Cortex of kidney (tissue), 1 donor: ENCODE measurements at places on chromosomes 1 and 21.

- no peak for DNase-seq
These were observed 177.2 kb downstream of the SMYD3 start for GRCh38 chr1:246329900-246330299.

DNA sequence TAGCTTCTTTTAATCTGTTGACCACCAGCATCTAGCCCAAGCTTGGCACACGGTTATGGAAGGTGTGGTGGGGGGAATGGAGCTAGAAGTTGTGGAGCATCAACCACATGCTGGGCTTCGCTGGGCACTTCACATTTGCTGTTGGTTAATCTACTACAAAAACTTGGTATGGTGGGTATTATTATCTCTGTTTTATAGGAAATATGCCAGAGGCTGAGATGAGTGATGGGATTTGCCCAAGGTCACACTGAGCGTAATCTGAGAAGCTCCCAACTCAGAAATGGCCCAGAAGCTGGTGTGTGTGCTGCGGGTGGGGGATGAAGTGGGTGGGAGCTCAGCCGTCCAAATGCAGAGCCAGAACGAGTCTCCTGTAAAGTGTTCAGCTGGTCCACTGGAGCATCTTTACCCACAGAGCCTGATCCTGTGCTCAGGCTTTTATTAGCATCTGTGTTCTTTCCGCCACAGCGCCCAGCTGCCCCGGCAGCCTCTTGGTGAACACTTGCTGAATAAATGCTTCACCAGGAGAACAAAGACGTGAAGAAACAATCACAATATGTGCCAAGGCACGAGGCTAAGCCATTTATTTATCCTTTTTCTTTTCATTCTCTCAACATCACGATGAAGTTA lies 98.6 kb upstream of the JUN start:
- no peak for DNase-seq

- DNase-seq: no peak
These were observed 136.2 kb downstream of the ZBTB18 start for GRCh38 chr1:244187310-244187709.

DNA sequence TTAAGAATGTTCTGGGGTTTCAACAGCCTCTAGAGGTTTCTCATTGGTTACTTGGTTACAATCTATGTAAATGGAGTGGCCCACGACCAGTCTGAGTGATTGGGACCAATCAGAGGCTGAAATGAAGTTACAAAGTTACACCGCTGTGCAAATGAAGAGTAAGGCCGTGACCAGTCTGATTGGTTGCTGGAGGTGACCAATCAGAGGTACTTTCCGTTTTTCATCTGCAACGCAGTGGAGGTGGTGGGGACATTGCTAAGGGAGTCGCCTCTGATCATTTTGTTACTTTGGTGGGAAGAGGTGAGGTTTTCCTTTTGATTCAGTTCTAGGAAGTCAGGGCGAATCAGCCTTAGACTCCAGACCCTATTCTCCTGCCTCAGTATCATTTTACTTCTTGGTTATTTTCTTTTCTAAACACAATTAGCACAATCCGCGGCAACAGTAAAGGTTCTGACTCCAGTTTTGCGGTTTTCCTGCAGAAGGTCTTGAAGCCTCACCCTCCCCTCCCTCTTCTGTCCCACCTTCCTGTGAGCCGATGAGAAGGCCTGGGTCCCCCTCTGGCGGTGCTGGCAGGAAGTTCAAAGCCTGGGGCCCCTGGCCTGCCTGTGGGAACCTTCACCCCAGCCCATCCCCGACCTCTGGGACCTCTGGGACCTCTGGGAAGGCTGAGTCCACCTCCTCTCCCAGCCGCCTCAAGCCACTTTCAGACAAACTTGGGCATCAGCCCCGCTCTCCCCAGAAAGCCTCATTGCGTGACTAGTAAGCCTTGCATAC lies 38.7 kb upstream of the TTC34 start:
- no peak for DNase-seq

DNA sequence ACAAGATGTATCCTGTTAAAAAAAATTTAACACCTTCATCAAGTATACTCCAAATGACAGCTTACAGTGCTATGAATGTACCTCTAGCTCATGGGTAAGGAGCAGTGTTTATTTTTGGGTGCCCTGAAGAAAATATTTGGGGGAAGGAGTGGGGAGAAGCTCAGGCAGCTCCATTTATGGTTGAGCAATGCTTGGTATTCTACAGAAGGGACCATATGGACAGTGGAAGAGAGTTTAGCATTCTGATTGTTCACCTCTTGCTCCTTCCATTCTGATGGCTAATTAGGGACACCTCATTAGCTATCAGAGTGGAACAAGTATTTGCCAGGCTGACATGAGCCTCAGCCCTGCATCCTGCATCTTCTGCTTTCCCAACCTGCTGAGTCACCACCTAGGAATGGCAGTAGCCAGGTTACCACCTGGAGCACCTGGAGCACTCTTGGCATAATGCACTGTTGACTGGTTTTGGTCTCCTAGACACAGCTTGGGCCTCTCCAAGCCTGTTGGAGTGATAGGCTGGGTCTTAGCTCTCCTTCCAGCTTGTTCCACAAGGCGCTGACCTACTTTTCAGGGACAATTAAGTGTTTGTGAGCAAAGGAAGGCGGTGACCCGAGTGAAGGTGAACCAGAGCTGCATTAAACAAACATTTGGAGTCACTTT lies 62.0 kb upstream of the MACF1 start:
- no peak for DNase-seq

- DNase-seq: no peak
These were observed 547.2 kb upstream of the NCAM2 start for GRCh38 chr21:20451046-20451445.

GRCh38 chr1:106290805-106291501 lies 765.5 kb upstream of the PRMT6 start:
- no peak for DNase-seq

DNA sequence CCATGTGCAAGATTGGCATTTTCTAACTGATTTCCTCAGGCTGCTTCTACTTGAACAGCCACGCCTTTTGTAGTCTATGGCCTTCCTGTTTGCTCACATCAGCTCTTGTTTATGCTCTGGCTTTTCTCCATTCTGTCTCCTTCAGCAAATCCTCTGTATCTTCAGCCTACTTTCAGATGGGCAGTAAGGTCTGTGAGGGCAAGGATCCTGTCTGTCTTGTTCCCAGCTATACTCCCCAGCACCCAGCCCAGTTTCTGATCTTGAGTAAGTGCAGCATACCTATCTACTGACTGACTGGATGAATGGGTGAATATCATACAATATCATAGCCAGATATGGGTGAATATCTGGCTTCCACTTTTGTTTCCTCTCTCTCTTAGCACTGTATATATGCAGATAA lies 438.1 kb downstream of the LMO4 start:
- no peak for DNase-seq

DNA sequence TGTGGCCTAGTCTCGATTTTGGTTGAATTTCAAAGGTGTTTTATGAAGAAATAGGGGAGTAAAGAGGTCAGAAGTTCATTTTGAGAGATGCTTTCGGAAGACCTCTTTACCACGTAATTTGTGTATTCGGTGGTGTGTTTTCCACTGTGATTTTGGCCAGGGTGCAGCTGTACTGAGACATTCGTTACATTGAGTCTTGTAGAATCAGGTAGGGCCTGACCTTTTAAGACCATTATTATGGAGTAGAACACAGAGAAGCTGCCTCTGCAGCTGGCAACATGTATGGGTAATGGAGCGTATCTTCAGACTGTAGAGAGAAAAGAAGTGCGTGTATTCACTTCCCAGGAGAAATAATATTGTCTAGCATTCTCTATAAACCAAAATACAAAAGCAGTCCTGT lies 326.5 kb downstream of the PDE4B start:
- DNase-seq: no peak

DNA sequence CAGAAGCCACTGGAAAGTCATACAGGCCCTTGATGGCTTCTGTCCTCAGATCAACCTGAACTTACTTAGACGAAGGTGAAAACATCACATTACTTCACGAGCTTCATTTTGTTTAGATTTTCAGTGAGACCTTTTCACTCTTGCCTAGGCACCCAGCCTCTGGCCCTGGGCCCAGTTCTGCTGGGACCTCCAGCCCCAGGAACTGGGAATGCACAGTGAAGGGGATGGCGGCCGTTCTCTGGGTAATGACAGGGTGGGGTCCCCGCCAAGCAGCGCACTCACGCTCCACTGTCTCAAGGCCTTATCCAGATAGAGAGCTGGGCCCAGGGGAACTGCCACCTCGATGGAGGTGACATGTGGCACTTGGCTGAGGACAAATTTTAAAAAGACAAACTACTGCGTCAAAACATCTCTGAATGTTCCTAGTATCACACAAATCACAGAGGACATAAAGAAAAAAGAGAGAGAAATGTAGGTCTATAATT lies 54.8 kb downstream of the NPHP4 start:
- no peak for DNase-seq

DNA sequence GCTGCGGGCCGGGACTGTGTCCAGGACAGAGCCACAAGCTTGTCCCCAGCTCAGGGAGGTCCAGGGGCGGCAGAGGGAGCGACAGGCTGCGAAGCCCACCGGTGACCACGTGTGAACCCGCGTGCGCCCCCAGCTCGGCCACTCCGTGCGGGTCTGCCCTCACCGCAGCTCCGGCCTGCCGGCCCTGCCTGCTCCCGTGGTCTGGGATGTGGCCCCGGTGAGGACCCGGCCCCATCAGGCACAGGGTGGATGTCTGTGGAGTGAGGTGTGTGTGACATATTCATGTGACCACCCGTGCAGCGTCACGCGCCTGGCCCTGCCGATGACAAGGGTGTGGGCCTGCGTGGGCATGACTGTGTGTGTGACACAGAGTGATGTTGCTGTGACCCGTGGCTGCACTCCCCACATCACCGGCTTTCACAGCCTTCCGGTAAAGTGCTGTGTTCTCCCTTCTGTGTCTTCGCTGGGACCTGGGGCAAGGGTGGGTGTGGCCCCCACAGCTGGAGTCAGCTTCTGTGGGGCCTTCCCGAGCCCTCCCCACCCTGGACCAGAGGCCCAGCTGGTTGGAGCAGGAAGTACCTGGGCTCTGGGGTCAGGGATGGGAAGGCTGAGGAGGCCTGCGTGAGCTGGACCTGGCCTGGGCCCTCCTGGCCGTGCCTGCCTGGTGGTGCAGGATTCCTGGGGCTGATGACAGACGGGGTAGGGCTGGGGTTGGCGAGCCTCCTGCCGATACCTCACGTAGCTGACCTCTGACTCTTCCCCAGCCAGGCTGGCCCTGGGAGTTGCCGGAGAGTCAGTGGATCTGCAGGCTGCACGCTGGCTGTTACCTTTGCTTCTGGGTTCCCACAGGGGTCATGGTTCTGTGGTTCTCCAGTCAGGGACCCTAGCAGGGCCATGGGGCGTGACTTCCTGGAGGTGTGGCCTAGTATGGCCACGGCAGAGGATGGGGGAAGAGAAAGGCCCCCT lies 4.1 kb downstream of the RNF223 start:
- no peak for DNase-seq

- no peak for DNase-seq
These were observed 104.1 kb downstream of the RIPK4 start for GRCh38 chr21:41662761-41663160.

DNA sequence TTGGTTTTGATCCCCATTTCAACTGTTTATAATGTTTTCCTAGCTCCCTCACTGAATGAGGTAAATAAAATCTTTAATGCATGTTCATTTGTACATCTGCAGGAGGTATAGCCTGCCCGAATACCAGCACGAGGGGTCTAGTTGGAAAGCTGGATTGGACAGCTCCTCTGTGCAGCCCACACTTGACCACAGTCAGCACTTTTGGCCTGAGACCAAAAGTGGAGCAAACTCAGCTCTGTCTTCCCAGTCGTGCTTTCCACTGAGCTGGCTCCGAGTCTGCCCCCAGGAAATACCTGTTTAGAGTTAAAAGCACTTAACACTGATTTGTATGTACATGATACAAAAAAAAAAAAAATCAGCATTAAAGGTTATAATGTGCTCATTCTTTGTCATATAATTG lies 224.4 kb downstream of the DSCAM start:
- DNase-seq: no peak

GRCh38 chr1:36463463-36463802 lies 751 bp downstream of the MRPS15 start:
- no peak for DNase-seq

DNA sequence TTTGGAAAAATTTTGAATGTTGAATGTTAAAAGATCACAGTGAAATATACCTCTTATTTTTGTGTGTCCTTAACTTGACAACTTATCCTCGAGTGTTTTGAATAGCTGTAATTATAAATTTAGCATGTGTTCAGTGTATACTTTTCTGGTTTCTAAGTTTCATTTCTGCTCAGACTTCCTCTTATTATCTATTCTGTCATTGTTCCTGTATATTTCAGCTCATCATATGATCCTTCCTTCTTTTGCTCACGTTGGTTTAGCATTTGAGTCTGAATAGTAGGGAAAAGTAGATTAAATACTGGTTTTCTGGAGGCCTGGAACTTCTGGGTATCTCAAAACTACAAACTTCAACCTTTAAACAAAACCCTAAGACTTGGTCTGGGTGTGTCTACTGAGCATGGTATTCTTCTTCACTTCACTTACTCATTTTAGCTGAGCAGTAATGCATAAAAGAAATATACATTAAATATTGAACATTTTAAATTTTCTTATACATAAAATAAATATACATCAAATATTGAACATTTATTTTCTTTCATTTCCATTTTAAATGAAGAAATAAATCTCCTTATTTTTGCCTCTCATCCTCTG lies 3.3 kb upstream of the ATP6V1G3 start:
- DNase-seq: no peak

DNA sequence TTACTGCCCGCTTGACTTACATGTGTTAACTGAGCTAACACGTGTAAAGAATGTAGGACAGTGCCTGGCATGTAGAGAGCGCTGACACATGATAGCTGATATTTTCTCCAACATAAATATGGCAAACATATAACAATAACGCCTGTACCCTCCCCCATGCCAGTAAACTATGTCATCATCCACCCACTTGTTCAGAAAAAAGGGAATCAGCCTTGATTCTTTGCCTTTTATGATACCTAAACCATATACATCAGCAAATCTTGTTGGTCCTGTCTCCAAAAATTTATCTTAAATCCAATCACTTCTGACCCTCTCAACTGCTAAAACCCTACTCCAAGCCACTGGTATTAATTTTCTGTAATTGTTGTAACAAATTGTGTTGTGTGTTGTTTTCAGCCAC lies 1.1 kb upstream of the ZNF692 start:
- no peak for DNase-seq

GRCh38 chr1:49026230-49026811 lies 249.6 kb upstream of the BEND5 start:
- no peak for DNase-seq

- DNase-seq: no peak
These were observed 7.4 kb downstream of the MED8 start for GRCh38 chr1:43382027-43382779.
